ENCODE measurements at places on chromosomes 11 and 22.

GRCh38 chr11:34787348-34787747, 128.8 kb downstream of the APIP start:
- no peak for DNase-seq

- DNase-seq = no peak
Measured at GRCh38 chr11:1354125-1354938, 35.4 kb upstream of the BRSK2 start.

DNA sequence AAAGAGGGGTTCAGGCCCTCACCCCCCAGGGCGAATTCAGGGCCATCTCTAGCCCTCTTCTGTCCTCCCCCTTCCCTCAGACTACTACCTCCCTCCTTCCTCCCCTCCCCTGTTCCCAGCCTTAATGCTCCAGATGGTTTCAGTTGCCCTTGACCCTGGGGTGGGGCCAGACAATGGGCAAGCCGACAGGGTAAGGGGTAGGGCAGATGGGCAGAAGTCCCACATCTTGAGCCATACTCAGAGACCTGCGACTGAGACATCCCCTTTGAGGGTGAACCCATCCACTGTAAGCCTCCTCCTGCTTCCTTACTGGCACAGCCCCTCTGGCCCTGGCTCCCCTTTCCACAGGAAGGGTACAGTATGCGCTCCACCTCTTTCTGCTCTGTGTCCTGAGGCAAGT, 1.9 kb downstream of the RHBDD3 start:
- no peak for DNase-seq

DNA sequence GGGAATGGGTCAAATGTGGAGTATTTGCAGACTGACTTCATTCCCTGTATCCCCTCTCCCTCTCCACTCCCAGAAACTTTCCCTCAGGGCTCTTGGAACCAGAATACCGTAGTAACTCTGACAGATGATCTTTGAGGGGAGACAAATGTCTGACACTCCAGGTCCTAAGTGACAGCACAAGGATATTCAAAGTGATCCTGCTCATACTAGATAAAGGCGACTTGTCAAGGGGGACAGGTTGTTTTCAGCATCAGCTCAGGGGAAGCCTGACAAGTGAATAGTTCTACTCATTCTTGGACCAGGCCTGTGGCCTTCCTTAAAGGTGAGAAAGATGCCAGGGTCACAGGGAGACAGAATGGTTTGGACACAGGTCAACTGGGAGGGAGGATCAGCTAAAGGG, 92.8 kb downstream of the NXPE2 start:
- no peak for DNase-seq

DNA sequence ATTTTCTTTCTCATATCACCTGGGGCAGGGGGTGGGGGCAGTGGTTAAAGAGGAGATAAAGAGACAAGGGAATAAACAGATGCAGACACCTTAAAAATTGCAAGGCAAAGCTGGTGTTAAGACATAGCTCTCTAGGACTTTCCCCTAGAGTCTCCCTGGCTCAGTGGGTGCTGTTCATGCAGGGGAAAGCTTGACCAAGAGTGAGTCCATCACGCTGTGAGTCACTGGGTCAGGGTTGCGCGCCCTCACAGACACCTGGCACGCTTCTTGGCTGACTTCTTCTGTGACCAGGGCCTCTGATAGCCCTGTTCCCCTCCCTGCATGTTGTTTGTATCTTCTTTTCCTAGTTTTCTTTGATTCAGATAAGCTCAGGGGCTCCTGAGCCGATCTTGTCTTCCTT, 31.9 kb downstream of the COMMD9 start:
- DNase-seq = no peak

Data from NCI-H1417 (cell line).